ENCODE measurements at places on chromosomes 2 and 18. TPM values are rescaled to one million over a fixed set of nuclear protein-coding genes. Genes with fewer than 3 reads are reported as not detected.

The GPBAR1 gene
- total RNA-seq, result not detected

The NTSR2 gene
- not detected for total RNA-seq

The ASPRV1 gene
- total RNA-seq, result 0.12 TPM

The ASTL gene
- total RNA-seq, result not detected

The TEX44 gene
- not detected for total RNA-seq

The SCG2 gene
- total RNA-seq, result 36.4 TPM

The CCDC141 gene
- under 0.01 TPM for total RNA-seq

The PDK1 gene
- 32.8 TPM for total RNA-seq

The WNT6 gene
- not detected for total RNA-seq

The DNMT3A gene
- 25.6 TPM for total RNA-seq
